ENCODE measurements at places on chromosomes 2 and 18.

DNA sequence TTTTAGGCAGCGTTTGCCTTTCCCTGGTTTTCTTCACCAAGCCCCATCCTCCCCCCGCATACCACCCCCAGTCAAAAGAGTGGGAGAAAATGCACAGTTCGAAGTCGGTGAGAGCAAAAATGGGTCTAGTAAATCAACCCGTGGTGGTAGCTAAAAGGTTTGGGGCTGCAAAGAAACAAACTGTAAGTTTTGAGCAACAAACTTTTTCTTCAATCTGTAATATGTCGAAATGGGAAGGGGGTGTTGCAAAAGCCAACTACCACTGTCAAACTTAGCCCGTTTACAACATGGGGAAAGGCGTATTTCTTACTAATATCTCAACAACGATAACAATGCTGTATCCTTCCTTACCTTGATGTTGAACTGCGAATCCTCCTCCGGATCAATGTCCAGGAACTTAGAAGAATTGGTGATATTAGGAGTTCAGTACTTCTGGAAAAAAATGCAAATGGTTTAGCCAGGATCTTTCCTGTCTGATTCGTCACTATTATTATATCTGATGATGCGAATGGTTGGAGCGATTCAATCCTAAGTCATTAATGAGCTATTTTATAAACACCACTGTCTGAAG, 2.4 kb upstream of the SATB2 start:
- DNase-seq = no peak

GRCh38 chr2:218546012-218546411, 22.1 kb downstream of the USP37 start:
- DNase-seq = no peak

GRCh38 chr18:45849529-45849928, 24.1 kb downstream of the SIGLEC15 start:
- DNase-seq = no peak

DNA sequence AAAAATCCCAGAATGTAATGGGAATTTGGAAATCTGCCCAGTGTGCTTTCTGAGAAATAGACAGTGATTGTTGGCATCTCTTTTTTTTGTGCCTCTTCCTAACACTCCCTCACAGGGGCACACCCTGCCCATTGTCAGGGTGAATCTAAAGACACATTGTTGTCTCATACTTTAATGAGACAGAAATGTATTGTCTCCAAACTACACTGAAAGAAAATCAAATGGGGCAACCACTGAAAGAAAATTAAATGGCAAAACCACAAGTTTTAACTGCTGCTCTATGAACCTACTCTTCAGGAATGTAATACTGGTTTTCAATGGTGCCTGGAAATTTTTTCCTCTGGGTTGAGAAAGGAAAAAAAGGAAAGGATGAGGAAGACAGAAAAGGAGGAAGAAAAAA, 43.2 kb upstream of the GLS start:
- DNase-seq = no peak

DNA sequence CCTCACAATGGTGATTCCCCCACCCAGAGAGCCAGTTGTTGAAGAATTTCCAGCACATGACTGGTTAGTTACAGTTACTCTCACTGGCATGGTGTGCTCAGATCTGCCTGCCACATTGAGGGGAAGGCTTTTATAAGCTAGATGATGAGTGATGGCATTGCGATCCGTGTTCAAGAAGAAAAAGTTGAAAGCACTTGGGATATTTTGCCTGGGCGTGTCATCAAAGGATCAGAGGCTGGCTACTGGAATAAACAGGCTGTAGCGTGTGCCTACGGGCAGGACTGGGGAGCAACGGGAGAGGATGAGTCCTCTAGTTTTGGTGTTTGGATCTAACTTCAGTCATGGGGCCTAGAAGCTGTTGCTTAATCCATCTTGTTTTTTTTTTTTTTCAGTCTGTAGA, 175.0 kb downstream of the SETBP1 start:
- DNase-seq = no peak

- DNase-seq = no peak
These were observed 386.2 kb downstream of the PTH2R start for GRCh38 chr2:208792766-208793165.

- DNase-seq = no peak
These were observed 6.2 kb downstream of the PELI1 start for GRCh38 chr2:64137996-64138395.

GRCh38 chr2:46001741-46002506, 295.3 kb upstream of the EPAS1 start:
- no peak for DNase-seq

- DNase-seq = no peak
These were observed 128.2 kb upstream of the GLI2 start for GRCh38 chr2:120607506-120607905.

DNA sequence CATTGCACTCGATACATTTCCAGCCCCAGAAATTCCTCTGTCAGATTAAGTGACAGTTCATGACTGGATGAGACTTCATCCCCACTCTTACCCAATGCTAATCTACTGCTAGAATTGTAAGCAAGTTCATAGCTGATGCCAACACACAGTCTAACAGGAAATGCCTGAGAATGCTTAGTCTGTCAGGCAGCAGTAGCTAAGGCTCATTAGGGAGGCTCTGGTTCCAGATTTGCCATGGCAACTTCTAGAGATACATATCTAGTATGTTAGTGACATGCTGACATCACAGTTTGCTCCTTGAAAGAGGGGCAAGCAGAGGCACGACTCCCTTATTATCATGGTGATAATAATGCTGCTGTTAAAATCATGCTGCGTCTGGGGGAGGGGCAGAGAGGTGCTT, 198.4 kb downstream of the RBM43 start:
- no peak for DNase-seq

- peak; percentile 39 for DNase-seq
These were observed 127.3 kb downstream of the RNF144A start for GRCh38 chr2:7044253-7045250.
